Activated effector memory CD4-positive, alpha-beta T cell treated with anti-CD3 and anti-CD28 coated beads, Interleukin-2, amount 50 U/mL, for 16 hours (primary cell): ENCODE measurements at places on chromosomes 16 and 17.

DNA sequence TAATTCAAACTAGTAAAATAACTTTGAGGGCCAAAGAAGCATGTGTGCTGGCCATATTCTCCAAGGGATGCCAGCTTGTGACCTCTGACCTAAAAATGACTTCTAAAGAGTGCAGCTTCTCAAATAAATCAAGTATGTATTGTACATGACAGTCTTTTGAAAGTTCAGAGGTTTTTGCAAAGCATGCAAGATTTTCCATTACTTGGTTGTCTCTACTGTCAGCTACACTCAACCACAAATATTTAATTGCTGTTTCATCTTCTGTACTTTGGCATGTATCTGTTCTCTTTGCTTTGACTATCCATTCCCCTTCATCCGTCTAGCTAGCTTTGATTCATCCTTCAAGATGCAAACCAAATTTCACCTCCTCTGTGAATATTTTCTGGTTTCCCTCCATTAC lies 121.9 kb upstream of the HS3ST2 start:
- DNase-seq: no peak

- DNase-seq: no peak
Observed at GRCh38 chr17:53724726-53725125, 98.0 kb upstream of the KIF2B start.

GRCh38 chr16:24118126-24118821 lies 137.9 kb upstream of the CACNG3 start:
- no peak for DNase-seq

- no peak for DNase-seq
Observed at GRCh38 chr16:3618769-3619141, 7.3 kb upstream of the SLX4 start.

DNA sequence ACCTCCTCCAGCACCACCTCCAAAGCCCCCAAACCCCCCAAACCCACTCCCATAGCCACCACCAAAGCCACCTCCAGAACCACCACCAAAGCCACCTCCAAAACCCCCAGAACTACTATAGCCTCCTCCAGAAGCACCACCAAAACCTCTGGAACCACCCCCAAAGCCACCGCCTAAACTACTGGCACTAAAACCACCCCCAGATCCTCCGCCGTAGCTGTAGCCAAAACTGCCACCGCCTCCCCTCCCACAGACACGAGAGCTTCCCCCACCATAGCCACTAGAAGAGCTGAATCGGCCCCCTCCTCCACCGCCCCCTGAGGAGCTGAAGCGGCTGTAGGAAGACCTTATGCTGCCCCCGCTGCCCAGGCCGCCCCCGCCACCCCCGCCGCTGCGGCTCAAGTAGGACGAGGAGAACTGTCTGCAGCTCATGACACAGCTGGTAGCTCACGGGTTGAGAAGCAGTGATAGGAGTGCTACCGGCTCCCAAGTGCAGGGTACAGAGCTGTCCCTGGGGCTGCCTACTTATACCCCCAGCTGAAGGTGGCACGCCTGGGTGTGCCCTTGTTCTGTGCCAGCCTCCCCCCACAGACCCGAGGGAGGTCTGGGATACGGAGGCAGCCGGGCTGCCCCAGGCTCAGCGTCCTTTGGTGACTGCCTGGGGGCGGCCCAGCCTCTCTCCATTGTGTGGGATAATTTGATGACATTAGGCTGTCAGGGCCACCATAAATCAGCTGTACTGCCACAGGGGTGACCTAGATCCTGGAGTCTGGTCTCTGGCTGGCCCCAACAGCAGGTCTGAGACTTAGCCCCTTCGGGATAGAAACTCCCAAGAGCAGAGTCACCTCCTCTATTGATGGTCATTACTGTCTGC lies at the start of gene KRT9:
Gene KRT9, minus strand, starts transcription at position 499 of the 874 bp plus-strand sequence. Its CDS starts 67 bp downstream, at position 432.
- no peak for DNase-seq

DNA sequence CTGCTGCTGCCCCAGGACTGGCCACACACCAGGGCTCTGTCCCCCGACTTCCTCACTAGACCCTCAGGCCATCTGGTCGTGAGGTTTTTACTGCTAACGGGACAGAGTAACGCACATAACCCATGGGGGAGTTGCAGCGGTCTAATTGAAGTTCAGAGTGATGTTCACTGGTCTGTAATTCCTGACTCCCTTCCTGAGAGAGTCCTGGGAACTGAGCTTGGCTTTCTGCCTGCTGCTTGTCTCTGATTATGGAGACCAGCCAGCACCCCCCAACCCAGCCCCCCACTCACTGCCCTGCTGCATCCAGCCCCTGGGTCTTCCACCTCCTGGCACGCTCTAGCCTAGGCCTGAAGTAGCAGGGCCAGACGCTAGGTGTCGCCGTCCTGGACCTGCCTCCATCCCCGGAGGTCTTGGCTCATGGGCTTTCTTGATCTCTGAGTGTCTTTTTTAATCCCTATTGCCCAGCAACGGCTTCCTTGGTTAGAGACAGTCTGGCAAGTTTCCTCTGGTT lies 192.9 kb downstream of the CCDC182 start:
- DNase-seq: no peak

GRCh38 chr16:82197540-82198240 lies 27.7 kb upstream of the MPHOSPH6 start:
- DNase-seq: no peak

- no peak for DNase-seq
Observed at GRCh38 chr17:78284146-78284545, 52.7 kb downstream of the TMEM235 start.

- no peak for DNase-seq
Observed at GRCh38 chr16:71479420-71479819, 9.7 kb downstream of the ZNF19 start.

DNA sequence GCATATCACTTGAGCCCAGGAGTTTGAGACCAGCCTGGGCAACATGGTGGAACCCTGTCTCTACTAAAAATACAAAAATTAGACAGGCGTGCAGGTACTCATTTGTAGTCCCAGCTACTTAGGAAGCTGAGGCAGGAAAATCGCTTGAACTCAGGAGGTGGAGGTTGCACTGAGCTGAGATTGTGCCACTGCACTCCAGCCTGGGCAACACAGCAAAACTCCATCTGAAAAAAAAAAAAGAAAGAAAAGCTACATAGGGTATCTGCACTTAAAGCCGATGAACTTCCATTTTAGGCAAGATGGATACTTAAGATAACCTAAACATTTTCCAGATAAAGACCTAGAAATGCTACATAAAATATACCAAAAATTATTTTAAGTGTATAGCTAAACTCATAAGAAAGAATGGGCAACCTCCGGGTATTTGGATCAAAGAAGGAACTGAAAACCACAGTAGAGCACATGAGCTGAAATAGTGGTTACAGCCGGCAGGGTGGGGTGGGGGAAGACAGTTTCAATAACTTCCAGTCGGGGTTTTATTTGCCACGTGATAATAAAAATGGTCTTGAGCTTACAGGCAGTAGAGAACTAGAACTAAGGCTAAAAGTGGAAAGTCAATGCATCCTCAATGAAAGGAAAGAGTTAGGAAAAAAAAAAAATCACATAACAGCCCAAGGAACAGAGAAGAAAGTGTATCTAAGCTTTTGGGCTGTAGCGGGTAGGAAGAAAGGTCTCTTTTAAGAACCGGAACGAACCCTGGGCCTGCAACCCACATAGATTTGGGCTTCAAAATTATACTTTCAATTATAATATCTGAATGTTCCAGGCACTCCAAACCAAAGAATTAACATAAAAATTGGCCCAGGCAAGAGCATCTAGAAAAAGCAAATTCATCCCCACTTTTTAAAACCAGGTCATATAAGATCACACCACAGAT lies 53.1 kb downstream of the CFDP1 start:
- peak; percentile 74 for DNase-seq

GRCh38 chr16:3356118-3356517 lies 429 bp downstream of the OR2C1 start:
- no peak for DNase-seq

- DNase-seq: peak; percentile 85
Observed at GRCh38 chr17:65537845-65538674, 23.4 kb downstream of the AXIN2 start.

DNA sequence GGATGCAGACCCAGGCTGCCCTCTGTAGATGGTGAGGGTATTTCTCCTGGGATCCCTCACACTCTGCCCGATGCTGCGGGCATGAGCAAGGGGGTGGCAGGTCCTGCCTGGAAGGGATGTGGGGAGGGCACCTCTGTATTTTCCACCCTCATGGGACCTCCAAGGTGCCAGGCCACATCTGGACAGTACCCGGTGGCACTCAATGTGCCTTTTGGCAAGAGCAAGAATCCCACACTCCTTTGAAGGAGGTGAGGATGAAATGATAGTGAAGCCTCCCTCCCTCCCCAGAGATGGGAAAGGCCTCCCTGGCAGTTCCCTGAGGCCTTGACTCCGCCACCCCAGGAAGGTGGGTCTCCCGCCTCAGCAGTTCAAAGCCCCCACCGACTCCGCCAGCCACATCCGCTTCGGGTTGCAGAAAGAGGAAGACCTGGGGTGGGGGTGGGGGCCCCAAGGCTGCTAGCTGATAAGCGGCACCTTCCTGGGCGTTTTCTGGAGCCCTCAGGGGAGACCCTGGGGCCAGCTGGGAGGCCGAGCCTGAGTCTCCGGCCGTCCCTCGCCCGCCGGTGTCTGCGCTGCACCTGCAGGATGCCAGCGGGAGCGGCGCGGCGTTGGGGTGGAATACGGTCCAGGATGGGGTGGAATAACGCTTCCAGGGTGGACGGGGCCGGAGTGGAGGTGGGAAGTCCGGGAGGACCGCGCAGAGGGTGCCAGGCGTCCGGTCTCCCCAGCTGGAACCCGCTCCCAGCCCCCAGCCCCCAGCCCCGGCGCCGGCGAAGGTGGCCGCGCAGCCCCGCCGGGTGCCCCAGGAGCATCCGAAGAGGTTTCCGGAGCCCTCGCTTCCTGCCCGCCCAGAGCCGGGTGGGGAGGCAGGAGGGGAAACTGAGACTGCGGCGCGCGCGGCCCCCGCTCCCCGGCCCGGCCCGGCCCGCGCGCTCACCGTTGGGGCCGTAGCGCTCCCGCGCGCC lies 718 bp downstream of the ATP2A3 start:
- DNase-seq: peak; percentile 87

DNA sequence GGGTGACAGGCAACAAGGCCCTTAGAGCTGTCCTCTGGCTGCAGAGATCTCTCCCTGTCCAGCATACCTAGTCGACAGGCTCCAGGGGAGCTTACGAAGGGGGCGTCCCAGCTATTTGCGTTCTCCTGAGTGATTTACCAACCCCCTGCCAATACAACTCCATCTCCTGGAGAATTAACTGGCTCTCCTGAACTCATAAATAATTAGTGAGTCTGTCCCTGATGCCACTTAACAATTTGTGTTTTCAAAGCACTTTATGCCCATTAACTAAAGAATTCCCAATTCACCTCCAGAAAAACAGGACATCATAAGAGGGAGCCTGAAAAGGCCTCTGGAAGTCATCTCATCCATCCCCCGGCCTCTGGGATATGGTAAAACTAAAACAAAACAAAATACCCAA lies 26.7 kb downstream of the SDK2 start:
- no peak for DNase-seq

GRCh38 chr17:67202503-67202902 lies 42.5 kb downstream of the HELZ start:
- no peak for DNase-seq

DNA sequence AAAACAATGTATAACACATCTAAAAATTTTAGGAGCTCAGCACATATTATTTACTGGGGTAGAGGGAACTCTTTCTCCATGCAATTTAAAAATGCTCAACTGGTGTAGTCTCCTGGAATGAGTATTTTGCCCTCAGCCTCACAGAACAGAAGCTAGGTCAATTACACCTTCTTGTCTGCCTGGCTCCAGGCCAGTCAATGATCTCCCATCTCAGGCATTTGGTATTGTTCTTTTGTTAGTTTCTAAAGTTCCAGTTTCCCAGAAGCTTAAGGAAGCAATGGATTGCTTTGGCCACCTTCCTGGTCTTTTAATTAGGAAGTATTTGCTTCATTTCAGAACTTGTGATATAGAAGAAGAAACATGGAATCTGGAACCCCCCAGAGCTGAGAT lies 360.3 kb upstream of the ASIC2 start:
- DNase-seq: no peak

DNA sequence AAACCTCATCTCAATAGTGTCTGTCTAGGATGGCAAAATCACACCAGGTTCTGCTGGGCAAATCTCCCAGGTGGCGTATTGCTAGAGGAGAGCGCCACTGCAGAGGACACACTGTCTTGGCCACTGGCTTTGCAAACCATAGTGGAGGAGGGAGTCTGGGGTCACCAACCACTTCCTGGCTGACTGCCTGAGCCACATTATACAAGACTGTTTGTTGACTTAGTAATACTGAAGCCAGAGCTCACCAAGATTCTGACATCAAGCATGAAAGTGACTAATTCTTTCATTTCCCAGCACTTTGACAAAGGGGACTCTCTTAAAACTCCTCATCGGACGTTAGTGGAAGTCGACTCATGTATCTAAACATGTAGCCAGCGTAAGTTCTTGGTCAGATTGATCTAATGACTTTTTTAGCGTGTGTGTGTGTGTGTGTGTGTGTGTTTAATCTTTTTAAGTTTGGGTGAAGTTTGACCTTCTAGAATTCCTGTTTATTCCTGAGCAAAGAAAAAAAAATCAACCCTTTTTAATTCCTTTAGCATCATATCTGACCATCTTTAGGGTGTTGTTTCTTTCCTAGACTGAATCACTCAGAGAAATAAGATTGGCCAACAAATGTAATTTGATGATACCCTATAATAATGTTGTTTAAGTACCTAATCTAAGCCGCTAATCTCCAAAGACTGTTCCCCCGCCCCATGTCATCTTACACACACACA lies 13.7 kb downstream of the PITPNC1 start:
- DNase-seq: peak; percentile 83

- no peak for DNase-seq
Observed at GRCh38 chr17:57593739-57594462, 151.2 kb downstream of the CCDC182 start.

DNA sequence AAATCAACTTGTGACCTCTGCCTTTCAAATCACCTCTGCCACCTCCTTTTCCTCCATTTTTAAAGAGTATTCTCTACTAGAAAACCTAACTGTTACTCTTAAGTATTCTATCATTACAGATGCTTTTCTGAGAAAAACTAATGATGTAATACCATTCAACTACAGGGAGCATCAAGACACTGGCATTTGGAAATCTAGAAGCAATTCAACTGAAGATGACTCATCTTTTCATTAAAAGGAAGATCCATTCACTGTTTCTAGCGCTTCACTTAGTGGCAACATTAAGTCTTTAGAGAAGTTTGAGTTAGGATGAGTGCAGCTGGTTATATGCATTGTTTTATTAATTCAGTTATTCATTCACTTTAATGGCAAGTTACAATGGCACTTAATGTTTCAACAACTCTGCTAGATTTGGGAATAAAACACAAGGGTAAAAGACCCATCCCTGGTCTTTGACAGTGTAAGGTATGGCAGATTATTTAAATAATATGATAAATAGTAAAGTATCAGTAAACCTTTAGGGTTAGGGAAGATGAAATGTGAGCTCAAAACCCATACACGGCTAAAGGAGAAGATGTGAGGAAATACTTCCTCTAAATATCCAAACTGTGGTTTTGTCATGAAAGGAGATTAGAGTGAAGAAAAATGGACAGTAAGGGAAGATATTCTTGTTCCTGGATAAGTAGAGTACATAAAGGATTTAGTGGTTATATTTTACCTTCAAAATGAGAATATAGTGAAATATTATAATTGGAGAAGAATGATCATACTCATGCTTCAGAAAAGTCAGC lies 61.7 kb downstream of the KCNJ2 start:
- no peak for DNase-seq
